Activated T-cell treated with anti-CD3 and anti-CD28 coated beads, Interleukin-2, amount 50 U/mL, for 24 hours (primary cell): ENCODE measurements at places on chromosomes 6 and 20.
A peak's percentile ranks its signal among the peaks of the same experiment; 100 is the strongest.

GRCh38 chr6:168166627-168167026, 87.6 kb upstream of the FRMD1 start:
- DNase-seq: no peak
- no peaks in the 10 kb centered on the region for H3K36me3 ChIP-seq
- H3K4me1 ChIP-seq: no peaks in the 10 kb centered on the region
- H3K27me3 ChIP-seq: peaks cover 26% of the 10 kb centered on the region

DNA sequence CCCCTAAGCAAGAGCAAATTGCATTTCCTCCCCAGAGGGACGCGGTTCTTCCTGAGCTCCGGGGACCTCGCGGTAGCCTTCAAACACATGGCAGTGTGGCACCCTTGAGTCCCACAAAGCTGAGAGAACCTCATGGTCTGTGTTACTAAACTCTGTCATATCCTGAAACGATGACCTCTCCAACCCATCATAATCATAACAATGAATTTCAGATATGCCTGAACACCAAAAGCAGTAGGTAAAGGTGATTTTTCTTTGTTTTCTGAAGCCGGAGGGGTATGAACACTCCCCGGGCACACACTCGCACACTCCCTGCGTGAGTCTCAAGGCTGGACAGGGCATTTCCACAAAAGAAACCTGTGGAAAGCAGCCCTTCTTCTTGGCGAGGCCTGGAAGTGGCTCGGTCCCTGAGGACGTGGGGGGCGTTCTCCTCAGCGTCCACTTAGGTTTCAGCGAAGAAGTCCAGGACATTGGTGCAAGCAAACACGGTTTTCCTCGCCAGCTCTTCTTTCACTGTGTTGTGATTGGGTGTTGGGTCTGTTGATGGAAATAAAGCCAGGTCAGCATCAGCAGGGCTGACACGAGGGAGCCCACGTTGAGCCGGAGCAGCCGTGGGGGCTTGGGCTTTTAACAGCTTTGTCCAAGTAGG, 183.4 kb downstream of the ERMARD start:
- H3K27ac ChIP-seq: no peak overlapping the region
- no peaks in the 10 kb centered on the region for H3K36me3 ChIP-seq
- no peaks in the 10 kb centered on the region for H3K4me1 ChIP-seq
- H3K27me3 ChIP-seq: peaks cover 30% of the 10 kb centered on the region
- no peak overlapping the region for H3K4me3 ChIP-seq

GRCh38 chr6:82270881-82271635, 23.5 kb upstream of the IBTK start:
- H3K27me3 ChIP-seq: no peaks in the 10 kb centered on the region
- H3K4me1 ChIP-seq: no peaks in the 10 kb centered on the region
- H3K36me3 ChIP-seq: no peaks in the 10 kb centered on the region
- H3K4me3 ChIP-seq: no peak overlapping the region
- H3K27ac ChIP-seq: no peak overlapping the region
- no peak for DNase-seq

- no peak for DNase-seq
- H3K27ac ChIP-seq: no peak overlapping the region
- no peak overlapping the region for H3K4me3 ChIP-seq
- H3K36me3 ChIP-seq: no peaks in the 10 kb centered on the region
- H3K27me3 ChIP-seq: no peaks in the 10 kb centered on the region
Measured at GRCh38 chr6:106456756-106457155, 96.2 kb downstream of the CRYBG1 start.

GRCh38 chr6:71157345-71157744, 131.3 kb upstream of the OGFRL1 start:
- no peak overlapping the region for H3K27ac ChIP-seq
- no peak for DNase-seq
- H3K27me3 ChIP-seq: peaks cover 3% of the 10 kb centered on the region

DNA sequence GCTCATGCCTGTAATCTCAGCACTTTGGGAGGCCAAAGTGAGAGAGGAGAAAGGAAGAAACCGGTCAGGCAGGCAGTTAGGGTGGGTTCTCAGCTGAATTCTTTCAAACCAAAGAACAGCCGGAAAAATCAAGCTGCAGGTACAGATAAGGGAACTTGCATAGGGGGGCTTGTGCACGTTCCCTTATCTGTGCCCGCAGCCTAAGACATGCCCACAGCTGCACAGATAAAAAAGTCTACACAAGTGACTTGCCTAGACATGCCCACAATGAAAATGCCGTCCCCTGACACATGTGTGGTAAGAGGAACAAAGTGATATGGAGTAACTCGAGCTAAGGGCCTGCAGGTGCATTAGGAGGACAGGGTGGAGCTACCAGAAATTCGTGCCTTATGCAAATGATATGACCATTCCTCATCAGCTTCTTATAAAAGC, 175.8 kb upstream of the SALL4 start:
- no peak overlapping the region for H3K4me3 ChIP-seq
- peaks cover 3% of the 10 kb centered on the region for H3K27me3 ChIP-seq
- H3K27ac ChIP-seq: no peak overlapping the region
- no peaks in the 10 kb centered on the region for H3K36me3 ChIP-seq
- no peak for DNase-seq

DNA sequence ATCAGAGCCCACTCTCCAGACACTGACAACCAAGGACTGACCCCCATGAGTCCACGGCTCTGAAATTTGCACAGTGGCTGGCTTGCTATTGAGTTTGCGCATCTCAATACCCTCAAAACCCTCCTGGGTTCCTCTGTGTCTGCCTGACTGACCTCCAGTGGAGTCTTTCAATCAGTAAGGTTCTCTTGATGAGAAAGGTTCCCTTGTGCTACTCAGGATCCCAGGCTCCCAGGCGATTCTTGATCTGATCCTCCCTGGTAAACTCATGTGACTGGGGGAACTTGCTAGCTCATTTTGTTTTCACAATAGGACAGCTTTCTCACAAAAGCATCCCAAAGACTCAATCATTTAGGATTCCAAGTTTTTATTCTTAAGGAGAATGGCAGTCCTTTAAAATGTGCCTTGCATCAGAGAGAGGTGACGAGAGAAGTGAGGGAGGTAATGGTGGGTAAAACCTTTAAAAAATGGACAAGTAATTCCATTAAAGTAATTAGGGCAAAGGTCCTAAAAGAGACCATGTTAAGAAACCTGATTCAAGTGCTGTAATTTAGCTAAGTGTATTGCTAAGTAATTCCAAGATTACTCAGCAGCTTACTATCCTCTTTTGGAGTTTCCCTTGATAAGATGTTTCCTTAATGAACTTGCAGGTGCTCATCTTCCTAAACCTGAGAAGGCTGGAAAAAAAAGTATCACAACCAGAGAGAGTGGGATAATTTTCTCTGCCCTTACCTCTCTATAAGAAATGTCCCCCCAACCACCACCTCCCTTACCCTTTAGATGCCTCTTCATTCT, 304.7 kb upstream of the SGK1 start:
- DNase-seq: no peak
- H3K27ac ChIP-seq: no peak overlapping the region
- H3K27me3 ChIP-seq: no peaks in the 10 kb centered on the region
- peaks cover 10% of the 10 kb centered on the region for H3K4me1 ChIP-seq
- H3K4me3 ChIP-seq: no peak overlapping the region

DNA sequence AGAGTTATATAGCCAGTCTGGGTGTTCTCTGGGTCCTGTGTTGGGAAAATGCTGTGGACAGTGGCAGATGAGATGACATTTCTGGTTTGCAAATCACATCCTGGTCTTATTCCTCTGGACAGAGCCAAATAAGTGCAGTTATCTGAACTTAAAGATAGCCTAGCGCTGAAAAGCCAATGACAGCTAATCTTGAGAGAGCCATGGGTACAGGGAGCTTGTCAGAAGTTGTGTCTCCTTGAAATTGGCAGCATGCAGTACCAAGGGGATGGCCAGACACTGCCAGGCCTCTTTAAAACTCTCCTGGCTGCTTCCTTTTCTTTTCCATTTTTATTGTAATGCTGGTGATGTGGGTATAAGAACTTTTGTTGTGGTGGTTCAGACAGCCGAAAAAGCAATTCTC, 362.5 kb downstream of the FARS2 start:
- H3K4me1 ChIP-seq: peaks cover 51% of the 10 kb centered on the region
- no peaks in the 10 kb centered on the region for H3K27me3 ChIP-seq
- no peak for DNase-seq
- H3K4me3 ChIP-seq: no peak overlapping the region
- peaks cover 23% of the 10 kb centered on the region for H3K36me3 ChIP-seq

DNA sequence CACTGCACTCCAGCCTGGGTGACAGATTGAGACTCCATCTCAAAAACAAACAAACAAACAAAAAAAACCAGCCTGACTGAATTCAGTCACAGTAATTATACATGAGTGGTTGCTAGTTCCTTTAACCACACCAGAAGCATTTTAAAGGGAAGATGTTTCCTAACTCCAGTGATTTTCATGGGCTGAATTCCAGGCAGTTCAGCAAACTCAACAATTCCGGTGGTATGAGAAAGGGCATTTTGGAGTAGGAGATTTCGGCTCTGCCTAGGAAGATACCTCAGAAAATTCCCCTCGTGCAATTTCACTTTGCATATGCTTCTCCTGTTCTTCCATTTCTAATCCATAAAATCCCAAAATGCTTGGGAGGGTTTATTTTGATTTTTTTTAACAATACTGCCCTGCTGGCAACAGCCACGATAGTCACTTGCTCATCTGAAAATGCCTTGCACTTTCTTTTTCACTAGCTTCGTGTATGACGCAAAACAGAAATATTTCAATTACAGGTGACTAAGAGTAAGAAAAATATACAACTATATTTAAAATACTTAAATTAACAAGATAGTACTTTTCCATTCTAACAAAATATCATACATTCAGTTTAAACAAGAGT, 48.3 kb upstream of the IPCEF1 start:
- H3K27me3 ChIP-seq: peaks cover 4% of the 10 kb centered on the region
- peaks cover 8% of the 10 kb centered on the region for H3K4me1 ChIP-seq
- H3K36me3 ChIP-seq: no peaks in the 10 kb centered on the region

GRCh38 chr6:154683756-154684523, 49.3 kb upstream of the SCAF8 start:
- peaks cover 15% of the 10 kb centered on the region for H3K4me1 ChIP-seq
- H3K4me3 ChIP-seq: peak overlapping the region; percentile 41
- peak overlapping the region; percentile 87 for H3K27ac ChIP-seq
- no peak for DNase-seq
- H3K36me3 ChIP-seq: no peaks in the 10 kb centered on the region
- H3K27me3 ChIP-seq: no peaks in the 10 kb centered on the region

DNA sequence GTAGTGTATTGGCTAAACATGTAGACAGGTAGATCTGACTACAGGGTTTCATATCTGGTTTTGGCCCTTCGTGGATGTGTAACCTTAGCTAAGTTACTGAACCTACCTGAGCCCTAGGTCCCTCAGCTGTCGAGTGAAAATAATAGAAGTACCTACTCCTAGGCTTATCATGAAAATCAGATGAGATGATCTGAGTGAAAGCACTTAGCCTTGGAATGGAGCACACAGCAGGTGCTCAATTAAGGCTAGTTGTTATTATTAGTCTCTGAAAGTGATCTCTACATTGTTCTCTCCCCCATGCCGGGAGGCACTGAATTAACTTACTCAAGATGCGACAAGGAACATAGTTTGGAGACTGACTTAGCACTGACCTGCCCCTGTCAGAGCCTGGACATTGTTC, 174.7 kb upstream of the ZNF217 start:
- no peaks in the 10 kb centered on the region for H3K27me3 ChIP-seq
- H3K36me3 ChIP-seq: no peaks in the 10 kb centered on the region
- H3K4me1 ChIP-seq: peaks cover 15% of the 10 kb centered on the region
- no peak overlapping the region for H3K4me3 ChIP-seq

GRCh38 chr20:36728986-36729385, 16.9 kb downstream of the NDRG3 start:
- DNase-seq: no peak
- H3K36me3 ChIP-seq: no peaks in the 10 kb centered on the region
- H3K27me3 ChIP-seq: no peaks in the 10 kb centered on the region
- peaks cover 28% of the 10 kb centered on the region for H3K4me1 ChIP-seq

DNA sequence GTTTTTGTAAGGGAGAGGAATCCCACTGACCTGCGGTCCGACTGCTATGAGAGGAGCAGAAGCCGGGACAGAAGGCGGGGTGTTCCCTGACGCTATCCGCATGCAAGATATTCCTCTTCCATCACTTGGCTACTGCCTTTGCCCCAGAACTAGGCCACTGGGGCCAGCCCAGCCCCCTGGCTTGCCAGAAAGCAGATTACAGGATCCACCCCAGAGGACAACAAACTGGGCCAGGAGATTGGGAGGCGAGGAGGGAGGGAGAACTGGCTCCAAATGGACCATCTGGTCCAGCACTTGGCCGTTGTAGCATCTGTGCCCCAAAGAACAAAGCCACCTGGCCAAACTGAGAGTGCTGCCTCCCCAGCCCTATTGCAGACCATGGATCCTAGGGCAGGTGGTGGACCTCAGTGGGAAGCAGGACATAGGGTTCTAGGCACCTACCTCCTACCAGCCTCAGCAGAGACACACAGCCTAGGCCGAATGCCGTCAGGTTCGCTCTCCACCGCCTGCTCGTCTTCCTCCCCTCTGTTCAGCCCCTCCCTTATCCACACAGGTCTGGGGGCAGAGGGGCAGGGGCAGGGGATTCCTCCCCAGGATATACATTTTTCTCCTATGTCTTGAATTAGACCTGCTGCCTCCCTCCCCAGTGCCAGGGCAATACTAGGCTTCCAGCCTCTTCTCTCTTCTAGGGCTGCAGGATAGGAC, 4.0 kb downstream of the MDGA1 start:
- H3K27me3 ChIP-seq: peaks cover 10% of the 10 kb centered on the region
- no peak overlapping the region for H3K27ac ChIP-seq
- no peak for DNase-seq

DNA sequence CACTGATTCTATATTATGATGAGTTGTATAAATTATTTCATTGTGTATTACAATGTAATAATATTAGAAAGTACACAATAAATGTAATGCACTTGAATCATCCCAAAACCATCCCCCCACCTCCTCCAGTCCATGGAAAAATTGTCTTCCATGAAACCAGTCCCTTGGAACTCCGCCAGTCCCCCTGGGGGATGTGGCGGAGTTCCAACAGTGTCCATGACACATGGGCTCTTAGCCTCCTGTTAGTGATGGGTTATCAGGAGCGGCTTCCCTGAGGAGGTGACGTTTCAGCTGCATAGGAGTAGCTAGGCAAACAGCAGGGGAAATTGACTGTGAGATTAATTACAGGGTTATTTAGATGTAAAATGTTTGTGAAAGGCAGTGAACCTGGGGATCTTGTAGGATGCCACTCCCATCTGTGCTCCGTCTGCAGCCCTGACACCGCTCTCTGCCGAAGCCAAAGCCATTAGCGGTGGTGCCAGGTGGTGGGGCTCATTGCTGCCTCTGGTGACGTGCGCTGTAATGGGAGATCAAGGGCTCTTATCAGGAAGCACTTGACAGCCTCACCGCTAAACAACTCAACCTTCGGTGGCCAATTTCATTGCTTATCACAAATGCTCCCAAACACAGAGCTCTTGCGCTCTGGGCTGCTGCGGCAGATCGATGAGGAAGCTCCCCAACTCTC, 81.6 kb upstream of the MC3R start:
- no peaks in the 10 kb centered on the region for H3K4me1 ChIP-seq
- no peaks in the 10 kb centered on the region for H3K36me3 ChIP-seq
- H3K4me3 ChIP-seq: no peak overlapping the region
- H3K27me3 ChIP-seq: peaks cover 7% of the 10 kb centered on the region
- H3K27ac ChIP-seq: no peak overlapping the region
